ENCODE measurements at places on chromosomes 5 and 9.

GRCh38 chr5:143491646-143492045 lies 88.2 kb upstream of the NR3C1 start:
- peak; percentile 29 for DNase-seq

- DNase-seq: no peak
Observed at GRCh38 chr5:106757672-106758071, 913.1 kb downstream of the EFNA5 start.

GRCh38 chr9:36154331-36154952 lies 14.7 kb upstream of the CCIN start:
- no peak for DNase-seq

DNA sequence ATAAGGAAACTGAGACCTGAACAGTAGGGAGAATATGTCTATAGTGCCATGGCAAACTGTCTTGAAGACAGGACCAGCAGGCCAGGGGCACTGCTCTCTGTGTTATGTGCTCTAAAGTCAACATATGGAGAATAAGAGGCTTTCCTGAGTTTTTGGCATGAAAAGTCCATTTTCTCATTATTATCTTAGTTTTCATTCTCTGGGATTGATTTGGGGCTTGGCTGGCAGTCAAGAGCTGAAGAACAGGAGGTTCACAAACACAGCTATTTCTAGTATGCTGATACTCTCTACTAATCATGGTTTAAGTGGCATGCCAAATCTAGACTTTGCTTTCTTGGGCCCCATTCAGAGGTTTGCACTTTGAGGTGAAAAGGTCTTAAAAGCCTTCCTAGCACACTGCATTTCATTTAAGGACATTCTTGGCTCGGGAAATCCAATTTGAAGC lies 404.4 kb downstream of the ZNF608 start:
- DNase-seq: no peak

DNA sequence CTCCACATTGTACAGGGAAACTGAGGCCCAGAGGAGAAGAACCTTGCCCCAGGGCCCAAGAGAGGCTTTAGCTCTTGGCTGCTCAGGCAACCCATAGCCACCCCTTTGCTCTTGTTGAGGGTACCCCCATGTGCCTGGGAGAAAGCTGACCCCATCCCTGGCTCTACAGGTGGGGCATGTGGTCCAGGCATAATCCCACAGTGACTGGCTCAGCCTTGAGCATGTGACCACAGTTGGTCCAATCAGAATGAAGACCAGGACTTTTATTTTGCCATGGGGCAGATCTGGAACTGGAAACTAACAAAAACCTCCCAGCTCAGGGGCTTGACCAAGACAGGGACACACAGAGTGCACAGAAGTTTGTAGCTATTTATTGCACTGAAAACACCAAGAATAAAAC lies 29.3 kb downstream of the SLC6A7 start:
- DNase-seq: no peak

- no peak for DNase-seq
Observed at GRCh38 chr5:150339841-150340240, 17.7 kb upstream of the TCOF1 start.

- no peak for DNase-seq
Observed at GRCh38 chr5:115471345-115472063, 73.1 kb downstream of the FEM1C start.

- no peak for DNase-seq
Observed at GRCh38 chr5:161382685-161383084, 163.8 kb downstream of the GABRB2 start.

DNA sequence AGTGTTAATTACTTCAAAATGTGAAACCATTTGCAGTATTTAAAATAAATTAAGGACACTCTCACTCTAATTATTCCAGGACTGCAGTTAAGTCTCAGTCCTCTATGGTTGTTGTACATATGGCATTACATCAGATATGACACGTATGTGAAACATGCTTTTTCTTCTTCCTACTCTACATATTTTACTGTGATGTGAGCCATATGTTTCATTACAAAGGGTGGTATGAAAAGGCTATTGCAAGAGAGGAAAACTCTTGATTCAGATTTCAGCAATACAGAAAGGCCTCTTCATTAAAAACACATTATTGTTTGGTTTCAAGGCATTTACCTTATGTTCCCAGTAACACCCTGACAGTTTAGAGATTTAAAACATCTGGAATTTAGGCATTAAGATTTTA lies 964.5 kb upstream of the DMAC1 start:
- no peak for DNase-seq

- no peak for DNase-seq
Observed at GRCh38 chr9:72807765-72808445, 144.9 kb downstream of the ALDH1A1 start.

DNA sequence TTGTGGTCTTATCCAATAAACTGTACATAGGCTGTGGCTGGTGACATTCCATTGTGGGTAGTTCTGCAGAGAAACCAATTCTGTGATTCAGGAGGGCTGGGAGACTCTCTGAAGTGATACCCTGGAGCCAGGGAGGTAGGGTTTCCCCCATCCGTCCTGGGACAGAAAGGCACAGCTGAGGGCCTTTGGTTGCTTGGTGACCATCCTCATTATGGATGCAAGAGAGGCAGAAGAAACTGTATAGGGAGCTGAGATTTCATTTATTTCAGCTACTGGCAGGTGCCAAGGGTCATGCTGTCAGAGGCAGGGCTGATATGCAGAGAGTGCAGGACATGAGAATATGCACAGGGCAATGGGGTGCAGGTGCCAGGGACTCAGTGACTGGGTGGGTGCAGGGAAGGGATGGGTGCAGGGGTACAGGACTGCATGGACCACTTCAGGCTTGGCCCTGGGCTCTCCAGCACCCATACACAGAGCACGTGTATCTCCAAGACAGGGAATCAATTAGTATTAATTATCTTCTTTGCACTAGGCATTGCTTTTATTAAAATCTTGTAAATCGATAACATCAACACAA lies 236.5 kb downstream of the ICE1 start:
- DNase-seq: no peak

DNA sequence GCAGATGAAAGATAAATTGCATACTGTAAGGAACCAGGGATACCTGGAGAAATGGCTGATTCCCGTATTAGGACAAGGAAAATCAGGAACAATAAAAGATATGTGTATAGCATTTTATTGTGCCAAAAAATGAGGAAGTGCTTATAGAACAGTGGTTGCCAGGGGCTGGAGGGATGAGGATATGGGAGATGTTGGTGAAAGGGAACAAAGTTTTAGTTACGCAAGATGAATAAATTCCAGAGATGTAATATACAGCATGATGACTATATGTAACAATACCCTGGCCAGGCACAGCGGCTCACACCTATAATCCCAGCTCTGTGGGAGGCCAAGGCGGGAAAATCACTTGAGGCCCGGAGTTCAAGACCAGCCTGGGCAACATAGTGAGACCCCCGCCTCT lies 101.8 kb downstream of the CDK5RAP2 start:
- DNase-seq: peak; percentile 5

DNA sequence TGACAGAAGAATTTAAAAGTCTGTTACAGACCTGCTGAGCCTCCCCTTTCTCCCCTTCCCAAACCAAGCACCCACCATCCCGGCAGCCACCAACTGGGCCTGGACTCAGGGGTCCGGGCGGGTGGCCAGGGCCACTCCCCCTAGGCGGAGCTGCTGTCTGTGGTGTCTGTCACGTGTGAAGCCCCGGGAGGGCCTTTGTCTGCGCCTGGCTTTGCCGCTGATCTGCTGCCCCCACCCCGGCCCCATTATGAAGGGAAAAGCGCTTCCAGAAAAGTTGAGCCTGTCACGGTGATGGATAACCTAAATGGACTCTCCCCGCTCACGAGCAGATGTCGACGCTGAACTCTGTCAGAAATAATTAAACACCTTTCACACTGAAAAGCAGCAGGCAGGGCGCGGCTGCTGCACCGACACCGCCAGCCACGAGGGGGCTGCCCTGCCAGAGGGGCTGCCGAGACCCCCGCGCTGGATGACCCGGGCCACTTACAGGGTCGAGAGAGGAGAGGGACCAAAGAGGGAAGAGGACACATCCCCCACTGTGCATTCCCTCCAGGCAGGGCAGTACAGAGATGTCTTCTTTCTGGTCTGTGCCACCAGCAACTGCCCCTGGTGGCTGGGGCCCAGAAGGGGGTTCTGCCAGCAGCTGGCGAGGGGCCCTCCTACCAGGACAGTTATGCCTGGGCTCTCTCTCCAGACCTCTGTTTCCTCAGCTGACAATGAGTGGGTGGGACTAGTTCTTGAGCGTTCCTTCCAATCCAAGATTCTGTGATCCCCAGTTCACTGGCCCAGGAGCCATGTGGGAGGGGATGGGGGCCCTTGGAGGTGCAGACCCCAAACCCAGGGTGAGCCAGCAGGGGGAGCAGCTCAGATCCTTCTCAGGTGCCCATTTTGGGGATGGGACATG lies 36.0 kb upstream of the BARHL1 start:
- DNase-seq: peak; percentile 39

- DNase-seq: no peak
Observed at GRCh38 chr5:172979778-172980177, 3.8 kb upstream of the ATP6V0E1 start.

- no peak for DNase-seq
Observed at GRCh38 chr5:180557217-180557809, 34.0 kb downstream of the SCGB3A1 start.

GRCh38 chr5:1251678-1252580 lies 26.7 kb downstream of the SLC6A18 start:
- peak; percentile 99 for DNase-seq

GRCh38 chr5:65198456-65199120 lies 283.1 kb downstream of the ADAMTS6 start:
- no peak for DNase-seq

DNA sequence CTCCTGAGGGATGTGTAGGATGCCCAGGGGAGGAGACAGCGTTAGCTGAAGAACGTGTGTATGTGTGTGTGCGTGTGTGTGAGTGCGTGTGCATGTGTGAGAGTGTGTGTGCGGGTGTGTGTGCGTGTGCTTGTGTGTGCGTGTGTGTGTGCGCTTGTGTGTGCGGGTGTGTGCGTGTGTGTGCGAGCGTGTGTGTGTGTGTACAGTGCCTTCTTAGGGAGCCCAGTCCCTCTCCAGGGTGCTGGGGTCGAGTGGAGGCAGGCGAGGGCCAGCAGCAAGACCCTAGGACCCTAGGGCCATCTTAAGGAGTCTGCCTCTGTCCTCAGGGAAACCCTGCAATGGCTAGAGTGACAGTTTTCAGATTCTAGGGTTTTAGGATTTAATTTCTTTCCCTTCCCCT lies 26.0 kb upstream of the STXBP1 start:
- no peak for DNase-seq

GRCh38 chr9:104784098-104784497 lies 20.2 kb downstream of the NIPSNAP3B start:
- no peak for DNase-seq

DNA sequence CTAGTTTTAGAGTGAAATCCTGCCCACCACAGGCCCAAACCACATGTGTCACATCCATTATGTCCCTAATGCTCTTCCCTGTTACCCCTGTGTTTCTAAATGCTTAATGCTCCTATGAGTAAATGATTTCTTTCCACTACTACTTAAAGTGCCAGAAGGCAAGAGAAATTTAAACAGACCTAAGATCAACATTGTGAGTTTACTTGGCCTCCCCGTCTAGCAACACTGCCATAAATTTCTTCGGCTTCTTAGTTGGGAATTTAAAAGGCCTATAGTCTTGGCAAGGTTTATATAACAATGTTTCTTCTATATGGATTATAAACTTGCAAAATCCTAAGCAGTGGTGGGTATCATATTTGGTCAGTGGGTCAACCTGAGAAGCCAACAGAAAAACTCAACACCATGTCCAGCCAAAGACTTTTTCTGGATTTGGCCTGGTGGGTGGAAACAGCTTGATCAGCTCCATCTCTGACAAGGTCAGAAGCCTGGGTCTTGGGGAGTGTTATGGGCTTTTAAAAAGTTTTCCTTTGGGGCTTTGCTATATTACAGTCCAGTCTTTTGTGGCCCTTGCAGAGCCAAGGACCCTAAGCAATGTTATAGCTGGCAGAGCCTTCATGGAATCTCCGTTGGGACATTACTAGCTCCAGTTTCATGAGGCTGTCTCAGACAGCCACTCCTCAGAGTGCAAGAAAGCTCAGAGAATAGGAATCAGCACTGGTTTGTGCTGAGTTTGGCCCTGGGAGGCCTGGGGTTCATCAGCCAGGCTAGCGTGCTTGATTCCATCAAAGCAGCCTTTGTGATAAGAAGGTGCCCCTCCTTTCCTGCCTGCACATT lies 119.8 kb downstream of the PRDM6 start:
- DNase-seq: no peak

DNA sequence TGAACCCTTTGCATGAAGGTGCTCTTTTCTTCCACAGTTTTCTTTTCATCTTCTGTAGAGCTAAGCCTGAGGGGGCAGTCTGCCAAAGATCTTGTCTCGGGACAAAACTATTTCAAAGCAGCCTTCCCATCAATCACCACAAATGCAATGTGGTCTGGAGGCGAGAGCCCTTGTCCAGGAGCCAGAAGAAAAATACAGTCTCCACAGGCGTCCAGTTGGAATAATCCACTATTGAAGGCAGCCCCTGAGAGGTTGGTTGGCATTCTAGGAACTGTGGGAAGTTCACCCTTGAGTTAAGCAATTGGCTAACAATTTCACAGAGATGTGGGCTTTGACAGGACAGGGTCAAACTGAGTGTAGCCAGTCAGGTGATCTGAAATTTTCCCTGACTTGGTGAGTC lies 72.0 kb downstream of the SEMA6A start:
- no peak for DNase-seq

GRCh38 chr5:142141463-142141862 lies 32.9 kb downstream of the NDFIP1 start:
- no peak for DNase-seq

GRCh38 chr5:172707285-172708182 lies 63.5 kb downstream of the DUSP1 start:
- no peak for DNase-seq

GRCh38 chr5:78001197-78001596 lies 225.1 kb upstream of the TBCA start:
- no peak for DNase-seq

GRCh38 chr5:175107865-175108264 lies 336.1 kb downstream of the DRD1 start:
- DNase-seq: no peak

- no peak for DNase-seq
Observed at GRCh38 chr5:881551-881935, 11.1 kb downstream of the BRD9 start.

DNA sequence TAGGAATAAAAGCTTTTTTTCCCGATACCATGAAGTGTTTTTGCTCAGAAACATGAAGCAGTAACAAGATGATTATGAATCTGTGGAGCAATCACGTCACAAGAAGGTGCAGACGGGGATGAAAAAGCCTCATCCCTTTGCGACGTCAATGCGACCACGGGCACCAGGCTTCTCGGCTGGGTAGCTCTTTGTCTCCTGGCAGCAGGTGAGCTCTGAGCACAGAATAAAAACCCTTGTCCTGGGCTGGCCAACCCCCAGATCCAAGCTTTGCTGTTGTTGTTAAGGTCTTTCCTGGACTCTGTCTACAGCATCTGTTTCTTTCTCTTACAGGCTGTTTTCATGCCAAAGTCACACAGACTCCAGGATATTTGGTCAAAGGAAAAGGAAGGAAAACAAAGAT lies 113.8 kb downstream of the ANKRD18B start:
- no peak for DNase-seq

GRCh38 chr9:91421128-91421765 lies 2.4 kb downstream of the NFIL3 start:
- peak; percentile 28 for DNase-seq

- no peak for DNase-seq
Observed at GRCh38 chr5:166251786-166252185, 2039.7 kb upstream of the WWC1 start.

GRCh38 chr9:134375430-134376385 lies 49.5 kb downstream of the RXRA start:
- no peak for DNase-seq

All from large intestine (tissue), 12 donors.